Naive thymus-derived CD4-positive, alpha-beta T cell (primary cell): ENCODE measurements at places on chromosomes 16 and 17.

DNA sequence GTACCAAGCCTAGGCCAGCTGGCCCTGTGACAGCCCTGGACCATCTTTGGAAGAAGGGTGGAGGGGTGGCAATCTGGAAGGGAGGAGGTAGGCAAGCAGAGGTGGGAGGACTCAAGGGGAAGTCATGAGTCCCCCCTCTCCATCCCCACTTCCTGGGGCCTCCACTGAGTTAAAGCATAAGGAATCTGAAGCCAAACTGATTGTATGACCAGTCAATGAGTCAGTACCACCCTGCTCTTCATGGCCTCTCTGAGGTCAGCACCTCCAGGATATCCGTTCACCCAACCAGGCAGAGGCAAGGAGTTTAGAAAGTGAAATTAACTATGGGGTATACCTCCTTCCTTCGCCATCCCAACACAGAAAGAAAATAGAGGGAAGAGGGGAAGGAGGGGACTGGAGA lies 272.7 kb downstream of the SOX9 start:
- no peak for DNase-seq

DNA sequence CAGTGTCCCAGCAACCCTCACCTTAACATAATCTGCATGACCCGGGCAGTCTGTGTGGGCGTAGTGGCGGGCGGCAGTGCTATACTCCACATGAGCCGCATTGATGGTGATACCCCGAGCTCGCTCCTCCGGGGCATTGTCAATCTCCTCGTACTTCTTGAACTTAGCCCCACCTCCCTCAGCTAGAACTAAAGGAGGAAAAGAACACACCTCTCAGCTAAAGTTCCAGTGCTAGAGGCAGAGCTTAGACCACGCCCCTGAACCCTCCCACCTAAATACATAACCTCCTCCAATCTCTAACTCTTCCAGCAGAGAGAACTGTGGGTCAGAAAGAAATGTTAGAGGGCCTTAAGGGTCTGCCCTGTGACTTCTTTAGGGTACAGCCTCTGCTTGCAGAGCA lies 855 bp downstream of the TUFM start:
- no peak for DNase-seq

DNA sequence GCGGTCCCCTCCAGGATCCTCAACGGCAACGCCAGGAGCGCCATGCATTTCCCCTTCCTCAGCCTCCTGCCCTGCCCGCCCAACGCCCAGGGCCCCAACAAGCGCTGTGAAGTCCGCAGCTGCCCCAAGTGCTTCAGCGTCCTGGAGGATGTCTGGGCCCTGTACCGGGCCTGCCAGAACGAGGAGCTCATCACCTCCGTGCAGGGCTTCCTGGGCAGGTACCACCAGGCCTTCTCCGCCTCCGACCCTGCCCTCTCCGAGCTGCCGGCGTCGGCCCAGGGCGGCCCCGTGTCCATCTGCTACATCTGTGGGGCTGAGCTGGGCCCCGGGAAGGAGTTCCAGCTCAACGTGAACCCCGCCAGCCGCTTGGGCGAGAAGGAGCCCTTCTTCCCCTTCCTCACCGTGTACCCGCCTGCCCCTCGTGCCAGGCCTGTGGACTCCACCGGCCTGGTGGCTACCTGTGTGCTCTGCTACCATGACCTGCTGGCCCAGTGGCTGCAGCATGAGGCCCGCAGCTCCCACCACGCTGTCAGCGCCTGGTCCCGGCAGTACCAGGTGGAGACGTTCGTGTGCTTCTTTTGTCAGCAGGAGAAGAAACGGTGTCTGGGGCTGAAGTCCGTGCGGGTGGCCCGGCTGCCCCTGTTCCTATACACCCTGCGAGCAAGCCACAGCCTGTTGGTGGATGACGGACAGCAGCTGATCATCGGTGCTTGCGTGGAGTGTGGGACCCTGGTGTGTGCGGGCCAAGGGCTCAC lies 58.9 kb upstream of the CIBAR2 start:
- DNase-seq, result no peak

GRCh38 chr16:82016263-82016662 lies 5.0 kb upstream of the SDR42E1 start:
- no peak for DNase-seq

GRCh38 chr16:19524356-19524615 lies 544 bp downstream of the CCP110 start:
- DNase-seq, result no peak

DNA sequence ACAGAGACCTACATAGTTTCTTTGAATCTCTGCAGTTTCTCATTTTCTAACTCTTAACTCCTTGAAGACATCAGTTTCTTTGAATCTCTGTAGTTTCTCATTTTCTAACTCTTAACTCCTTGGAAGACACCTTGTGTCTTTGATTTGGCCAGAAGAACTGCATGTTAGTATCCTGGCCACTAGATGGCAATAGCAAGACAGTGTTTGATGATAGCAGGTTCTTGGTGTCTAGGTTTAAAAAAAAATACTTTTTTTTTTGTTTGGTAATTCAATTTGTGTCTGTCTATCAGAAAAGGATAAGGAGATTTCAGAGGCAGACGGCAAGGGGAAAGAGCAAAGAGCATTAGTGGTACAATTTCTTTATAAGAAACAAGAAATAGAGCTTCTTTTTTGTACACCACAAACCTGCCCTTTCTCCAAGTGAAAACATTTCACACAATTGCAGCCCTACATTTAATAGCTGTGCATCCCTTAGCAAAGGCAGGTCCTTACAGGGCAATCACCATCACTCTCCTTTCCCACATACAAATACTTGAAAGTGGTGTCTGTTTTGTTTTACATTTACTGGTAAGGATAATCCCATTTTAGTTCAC lies 1324.9 kb upstream of the CDH8 start:
- DNase-seq, result no peak

DNA sequence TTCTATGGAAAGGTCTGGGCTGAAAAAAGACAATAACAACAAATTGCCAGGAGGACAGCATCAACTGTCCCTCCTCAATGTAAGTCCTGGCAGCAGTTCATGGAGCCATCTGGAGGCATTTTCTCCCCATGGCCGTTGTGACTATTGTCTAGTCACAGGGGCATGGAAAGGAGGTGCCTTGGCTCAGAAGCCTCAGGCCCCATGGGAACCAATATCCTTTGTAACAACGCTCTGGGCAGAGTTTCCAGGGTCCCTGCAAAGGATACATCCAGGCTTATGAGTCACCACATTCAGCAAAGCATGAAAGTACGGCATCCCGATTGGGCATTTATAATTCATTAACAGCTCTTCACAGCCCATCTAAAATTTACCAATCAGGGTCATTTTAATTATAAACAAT lies 85.2 kb downstream of the GLG1 start:
- no peak for DNase-seq

DNA sequence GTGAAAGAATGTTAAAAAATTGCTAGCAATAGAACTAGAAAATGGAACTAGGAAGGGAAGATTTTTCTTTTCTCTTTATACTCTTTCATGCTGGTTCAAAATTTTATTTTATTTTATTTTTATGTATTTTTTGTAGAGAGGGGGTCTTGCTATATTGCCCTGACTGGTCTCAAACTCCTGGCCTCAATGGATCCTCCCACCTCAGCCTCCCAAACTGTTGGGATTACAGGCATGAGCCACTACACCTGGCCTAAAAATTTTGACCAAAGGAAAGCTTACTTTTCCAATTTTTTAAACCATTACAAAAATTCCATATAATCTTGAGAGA lies 10.0 kb upstream of the TERF2 start:
- no peak for DNase-seq

- DNase-seq, result no peak
Observed at GRCh38 chr17:57870283-57870635, 20.4 kb upstream of the MRPS23 start.
